ENCODE measurements at places on chromosomes 4 and X.

DNA sequence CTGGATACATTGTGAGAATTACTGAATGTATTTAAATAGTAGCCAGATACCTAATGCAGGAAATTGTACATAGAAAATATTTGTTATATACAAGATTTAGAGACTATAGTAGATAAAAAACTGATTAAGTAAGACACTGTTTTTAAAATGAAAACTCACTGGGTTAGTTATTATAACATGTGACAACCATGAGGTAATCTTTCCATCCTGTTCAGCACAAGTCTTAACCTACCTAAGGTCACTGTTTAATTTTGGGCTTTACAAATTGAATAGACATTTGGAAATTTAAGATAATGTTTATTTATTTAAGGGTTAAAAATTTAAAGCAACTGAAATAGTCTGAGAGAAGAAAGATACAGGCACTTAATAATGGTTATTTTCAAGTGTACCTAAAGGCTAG is 102.1 kb downstream of the STIM2 start:
- DNase-seq, result no peak

DNA sequence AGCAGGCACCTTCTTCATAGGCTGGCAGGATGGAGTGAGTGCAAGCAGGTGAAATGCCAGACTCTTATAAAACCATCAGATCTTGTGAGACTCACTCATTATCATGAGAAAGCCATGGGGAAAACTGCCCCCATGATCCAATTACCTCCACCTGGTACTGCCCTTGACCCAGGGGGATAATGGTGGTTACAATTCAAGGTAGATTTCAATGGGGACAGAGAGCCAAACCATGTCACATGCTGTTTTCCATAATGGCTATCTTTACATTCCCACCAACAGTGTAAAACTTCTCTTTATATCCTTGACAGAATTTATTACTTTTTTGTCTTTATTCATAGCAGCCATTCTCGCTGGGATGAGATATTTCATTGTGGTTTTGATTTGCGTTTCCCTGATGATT is 663.0 kb upstream of the AGA start:
- no peak for DNase-seq

- no peak for DNase-seq
Observed at GRCh38 chrX:30920271-30920670, 31.2 kb upstream of the TAB3 start.

DNA sequence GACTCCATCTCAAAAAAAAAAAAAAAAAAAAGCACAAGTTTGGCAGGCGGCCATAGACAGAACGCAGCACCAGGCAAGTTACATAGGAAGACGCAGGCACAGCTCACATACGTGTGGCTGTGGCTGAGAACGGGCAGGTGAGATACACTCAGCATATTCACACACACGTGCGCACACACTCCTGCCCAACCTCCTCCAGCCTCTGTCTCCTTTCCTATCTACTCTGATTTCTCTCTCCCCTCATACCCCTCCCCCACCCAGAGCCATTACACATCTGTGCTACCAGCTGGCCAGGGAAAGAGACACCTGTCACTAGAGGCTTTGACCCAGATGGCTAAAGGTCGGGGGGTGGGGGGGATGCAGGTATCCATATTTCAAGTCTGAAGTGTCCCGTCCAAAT is 2.2 kb upstream of the SLC38A5 start:
- no peak for DNase-seq

GRCh38 chr4:168836490-168836889 is 173.6 kb downstream of the CBR4 start:
- no peak for DNase-seq

DNA sequence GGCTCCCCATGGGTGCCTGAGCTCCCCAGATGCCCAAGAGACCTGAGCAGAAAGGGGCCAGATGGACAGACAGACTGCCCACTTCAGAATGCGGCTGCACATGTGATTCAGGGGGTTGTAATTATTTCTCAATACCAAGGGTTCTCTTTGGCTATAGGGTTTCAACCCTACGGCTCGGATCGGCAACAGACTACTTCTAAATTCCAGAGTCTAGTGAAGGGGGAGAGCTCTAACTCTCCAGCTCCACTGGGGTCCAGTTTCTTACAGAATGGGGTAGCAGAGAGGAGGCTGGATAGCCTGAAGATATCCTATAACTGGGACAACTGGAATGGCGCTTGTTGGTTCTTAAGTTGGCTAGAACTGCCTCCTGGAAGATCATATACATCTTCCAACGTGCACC is 136.3 kb downstream of the MGST2 start:
- DNase-seq, result no peak

- no peak for DNase-seq
Observed at GRCh38 chr4:22534374-22534773, 18.5 kb upstream of the ADGRA3 start.

GRCh38 chr4:185849664-185850550 is 37.9 kb upstream of the SORBS2 start:
- DNase-seq, result no peak

DNA sequence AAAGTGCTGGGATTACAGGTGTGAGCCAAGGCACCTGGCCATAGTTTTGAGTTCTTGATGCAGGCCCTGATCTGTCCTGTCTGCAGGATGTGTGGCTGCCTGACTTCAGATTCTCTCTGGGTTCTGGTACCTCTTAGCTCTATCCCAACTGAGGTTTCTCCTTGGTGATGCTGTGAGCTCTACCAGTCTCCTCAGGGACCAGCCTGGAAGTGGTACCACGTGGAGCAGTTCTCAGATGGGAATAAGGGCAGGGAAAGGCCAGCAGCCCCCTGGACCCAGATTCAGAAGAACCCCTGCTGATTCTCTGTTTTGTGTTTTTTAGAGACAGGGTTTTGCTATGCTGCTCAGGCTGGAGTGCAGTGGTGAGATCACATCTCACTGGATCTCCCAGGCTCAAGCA is 85.0 kb upstream of the HELT start:
- DNase-seq, result no peak

DNA sequence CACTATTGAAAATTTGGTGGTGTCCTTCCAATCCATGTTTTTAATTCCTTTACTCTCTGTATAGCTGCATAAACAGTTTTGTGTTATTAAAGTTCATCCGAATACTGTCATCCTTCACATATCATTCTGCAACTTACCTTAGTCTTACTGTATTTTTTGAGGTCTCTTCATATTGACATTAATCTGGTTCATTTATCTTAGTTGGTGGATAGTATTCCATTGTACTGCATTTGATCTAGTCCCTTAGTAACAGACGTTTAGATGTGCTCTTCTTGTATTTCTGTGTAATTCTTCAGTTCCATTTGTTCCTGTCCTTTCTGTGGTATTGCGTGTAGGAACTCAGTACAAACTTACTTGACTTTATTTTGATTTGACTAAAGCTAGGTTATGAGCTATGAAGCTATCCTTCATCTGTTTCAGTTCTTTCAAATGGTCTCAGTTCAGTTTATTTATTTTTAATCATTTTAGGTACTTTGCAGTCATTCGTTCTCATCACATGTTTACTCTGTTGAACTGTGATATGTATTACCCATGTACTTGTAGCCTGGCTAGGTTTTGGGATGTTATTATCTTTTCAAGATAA is 41.3 kb downstream of the RAPGEF2 start:
- no peak for DNase-seq

DNA sequence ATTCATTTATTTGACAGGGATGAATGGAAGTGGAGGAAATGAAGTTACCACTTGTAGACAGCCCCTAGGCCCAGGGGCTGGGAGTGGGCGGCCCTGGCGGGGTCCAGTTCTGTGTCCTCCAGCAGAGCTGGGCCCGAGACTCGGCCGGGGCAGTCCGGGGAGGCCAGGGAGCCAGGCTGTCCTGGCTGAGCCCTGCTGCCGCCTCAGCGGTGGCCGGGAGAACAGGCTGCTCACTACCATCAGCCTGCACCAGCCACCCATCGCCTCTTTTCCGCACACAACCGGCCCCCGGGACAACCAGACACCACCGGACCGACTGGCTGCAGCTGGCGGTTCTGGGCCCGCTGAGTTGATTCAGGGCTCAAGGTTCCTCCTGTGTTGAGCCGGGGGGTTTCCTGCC is 25.6 kb downstream of the CLDN34 start:
- DNase-seq, result no peak

GRCh38 chrX:146754268-146754667 is 55.3 kb upstream of the CXorf51B start:
- DNase-seq, result no peak

DNA sequence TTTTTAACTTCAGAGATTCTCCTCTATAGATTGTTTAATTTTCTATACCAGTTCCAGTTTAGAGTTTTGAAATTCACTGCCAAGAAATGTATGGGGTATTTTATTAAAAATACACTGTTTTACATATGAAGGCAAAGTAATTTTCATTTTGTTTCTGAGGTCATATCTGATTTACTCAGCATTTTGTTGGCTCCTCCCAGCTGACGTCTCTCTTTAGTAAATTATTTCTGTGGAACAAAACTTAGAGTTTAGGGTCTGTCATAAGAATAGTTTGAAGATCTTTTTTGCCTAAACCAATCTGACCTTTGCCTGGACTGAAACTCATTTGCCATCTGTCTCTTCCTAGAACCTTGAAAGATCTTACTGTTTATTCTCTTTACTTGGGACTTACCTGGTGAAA is 16.9 kb downstream of the FNIP2 start:
- DNase-seq, result no peak

GRCh38 chr4:22233230-22233629 is 282.6 kb downstream of the ADGRA3 start:
- no peak for DNase-seq

GRCh38 chr4:168857546-168858314 is 152.3 kb downstream of the CBR4 start:
- no peak for DNase-seq
